Activated effector memory CD4-positive, alpha-beta T cell treated with anti-CD3 and anti-CD28 coated beads, Interleukin-2, amount 50 U/mL, for 16 hours (primary cell): ENCODE measurements at places on chromosomes 2 and 18.

DNA sequence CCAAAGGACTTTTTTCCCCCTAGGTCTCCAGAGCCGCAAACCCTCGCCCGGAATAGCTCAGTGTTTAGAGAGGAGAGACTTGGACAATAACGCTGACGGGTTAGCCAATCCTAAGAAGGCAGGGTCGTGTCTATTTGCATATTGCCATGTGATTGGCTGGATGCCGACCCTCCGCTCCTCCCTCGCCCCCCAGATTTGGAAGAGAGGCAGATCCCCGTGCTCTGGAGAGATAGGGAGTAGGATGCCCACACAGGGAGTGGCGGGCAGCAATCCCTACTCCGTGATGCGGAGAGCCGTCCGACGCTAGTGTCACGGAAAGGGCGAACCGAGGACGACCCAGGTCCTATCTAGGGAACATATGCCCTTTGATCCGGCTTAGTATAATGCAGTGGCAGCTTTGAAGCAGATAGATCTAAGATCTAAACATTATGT is 1.4 kb downstream of the WNT6 start:
- no peak for DNase-seq

DNA sequence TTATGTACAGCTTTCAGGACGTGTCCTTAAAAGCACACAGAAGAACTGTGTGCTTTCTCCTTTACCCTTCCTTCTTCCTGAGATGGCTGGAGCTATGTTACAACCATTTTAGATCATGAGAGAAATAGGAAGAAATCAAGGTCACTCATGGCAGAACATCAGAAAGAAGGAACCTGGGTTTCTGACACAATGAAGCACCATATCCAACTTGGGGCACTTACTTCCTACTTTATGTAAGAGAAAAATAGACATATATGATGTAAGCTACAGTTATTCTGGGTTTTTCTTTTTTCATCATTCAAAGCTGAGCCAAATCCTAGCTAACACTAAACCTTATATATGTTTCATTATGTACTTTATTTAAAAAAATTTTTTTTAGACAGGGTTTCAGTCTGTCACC is 79.5 kb downstream of the FAM161A start:
- no peak for DNase-seq

GRCh38 chr18:1840878-1841277 is 730.4 kb downstream of the METTL4 start:
- no peak for DNase-seq

GRCh38 chr2:17814601-17815000 is 1.7 kb upstream of the MSGN1 start:
- DNase-seq = no peak

DNA sequence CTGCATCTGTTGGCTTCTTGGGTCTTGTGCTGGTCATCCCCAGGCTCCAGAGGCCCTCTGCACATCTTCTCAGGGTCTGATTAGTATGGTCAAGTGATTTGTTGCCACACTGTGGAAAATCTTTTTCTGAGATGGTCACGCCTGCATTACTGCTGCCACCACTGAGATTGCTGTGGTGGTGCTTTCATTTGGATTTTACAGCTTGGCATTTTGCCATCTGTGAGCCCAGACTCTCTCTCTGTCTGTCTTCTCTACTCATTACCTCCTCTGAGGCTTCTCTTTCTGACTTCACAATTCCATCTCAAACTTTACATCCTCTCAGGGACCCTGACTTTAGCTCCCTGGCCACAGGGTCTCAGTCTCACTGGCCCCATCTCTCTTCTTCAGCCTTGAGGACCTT is 154.6 kb downstream of the LRRTM1 start:
- no peak for DNase-seq
